Activated CD4-positive, alpha-beta T cell treated with anti-CD3 and anti-CD28 coated beads for 48 hours (primary cell): ENCODE measurements at places on chromosomes 5 and 9.

GRCh38 chr5:38639377-38640358, 83.2 kb upstream of the LIFR start:
- no peak for DNase-seq

GRCh38 chr5:157924931-157925729, 66.2 kb upstream of the CLINT1 start:
- peak; percentile 45 for DNase-seq

DNA sequence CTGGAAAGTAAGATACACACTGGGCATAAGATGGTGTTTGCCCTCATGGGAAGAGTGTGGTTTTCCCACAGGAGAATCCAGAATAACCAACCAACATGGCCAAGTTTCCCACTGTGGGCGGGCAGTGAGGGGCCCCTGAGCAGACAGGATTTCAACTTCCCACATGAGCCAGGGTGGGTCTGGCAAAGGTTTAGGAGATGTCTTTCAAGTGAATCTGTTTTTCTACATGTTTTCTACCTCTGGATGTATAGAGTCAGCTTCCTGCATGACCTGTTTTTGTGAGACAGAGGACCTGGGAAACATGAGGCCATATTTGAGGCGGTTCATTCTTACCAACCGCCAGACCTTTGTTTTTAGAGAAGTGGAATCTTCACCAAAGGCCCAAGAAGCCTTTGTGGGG, 100.5 kb downstream of the TLE4 start:
- DNase-seq: no peak

DNA sequence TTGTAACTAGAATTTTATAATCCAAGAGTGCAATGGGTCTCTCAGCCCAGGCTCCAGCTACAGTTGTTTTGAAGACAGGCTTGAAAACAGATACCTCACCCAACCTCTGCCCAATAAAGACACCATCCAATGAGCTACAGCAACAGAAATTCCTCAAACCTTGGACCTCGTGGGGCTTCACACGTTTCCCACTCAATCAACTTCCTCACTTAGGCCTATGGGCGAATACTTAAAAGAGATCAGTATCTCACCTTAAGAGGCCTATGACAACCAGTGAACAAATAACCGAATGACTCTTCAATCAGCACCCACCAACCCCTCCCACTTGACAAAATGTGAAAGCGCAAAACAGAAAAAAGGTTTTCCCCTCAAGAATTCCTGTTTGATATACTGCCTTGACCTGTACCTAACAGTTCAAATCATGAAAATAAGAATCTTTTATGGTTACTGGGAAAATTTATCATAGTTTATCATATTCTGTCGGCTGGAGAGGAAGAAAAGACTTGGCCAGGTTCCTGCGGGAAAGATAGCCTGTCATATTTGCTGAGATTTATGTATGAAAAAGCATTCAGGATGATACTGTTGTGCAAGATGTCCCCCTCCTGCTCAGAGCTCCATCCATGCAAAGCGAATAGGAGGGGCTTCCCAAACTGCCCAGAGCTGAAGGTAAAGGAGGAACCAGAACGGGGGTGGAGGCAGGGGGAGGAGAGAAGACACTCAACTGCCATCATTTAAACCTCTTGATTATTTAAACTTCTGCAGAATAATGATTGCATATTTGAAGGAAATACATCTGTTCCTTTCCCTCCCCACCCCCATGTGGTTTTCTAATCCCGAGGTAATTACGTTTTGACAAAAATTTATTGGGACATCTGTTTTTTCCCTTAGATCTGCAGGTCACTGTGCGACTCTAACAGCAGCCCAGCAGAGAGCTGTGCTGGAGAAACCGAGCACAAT, 256.3 kb downstream of the NFIB start:
- DNase-seq: no peak

- no peak for DNase-seq
Observed at GRCh38 chr9:83154821-83155220, 91.9 kb upstream of the RASEF start.

DNA sequence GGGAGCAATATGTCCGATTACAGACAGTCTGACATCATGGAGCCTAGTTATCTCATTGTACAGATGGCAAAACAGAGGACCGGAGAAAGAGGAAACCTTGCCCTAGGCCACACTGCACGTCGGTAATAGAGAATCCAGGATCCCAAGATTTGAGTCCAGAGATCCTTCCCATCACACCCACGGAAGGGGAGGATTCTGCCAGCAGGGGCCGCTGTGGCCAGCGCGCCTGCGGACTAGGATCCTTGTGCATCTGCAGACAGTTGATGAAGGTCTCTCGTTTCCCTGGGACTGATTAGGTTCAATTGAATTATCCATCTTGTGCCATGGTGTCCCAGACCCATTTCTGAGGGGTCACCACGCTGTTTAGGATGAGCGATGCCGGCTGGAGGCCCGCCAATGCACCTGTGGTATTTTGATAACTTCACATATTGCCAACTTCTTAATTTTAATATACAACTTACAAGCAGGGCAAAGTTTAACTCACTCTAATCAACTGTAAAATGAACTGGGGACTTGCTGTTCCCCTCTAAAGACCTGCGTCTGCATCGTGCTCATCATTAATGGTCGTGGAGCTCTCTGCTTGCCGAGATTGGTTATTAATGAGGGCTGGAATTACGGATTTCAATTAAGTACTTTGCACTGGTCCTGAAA, 592.7 kb upstream of the BRINP1 start:
- DNase-seq: peak; percentile 29

DNA sequence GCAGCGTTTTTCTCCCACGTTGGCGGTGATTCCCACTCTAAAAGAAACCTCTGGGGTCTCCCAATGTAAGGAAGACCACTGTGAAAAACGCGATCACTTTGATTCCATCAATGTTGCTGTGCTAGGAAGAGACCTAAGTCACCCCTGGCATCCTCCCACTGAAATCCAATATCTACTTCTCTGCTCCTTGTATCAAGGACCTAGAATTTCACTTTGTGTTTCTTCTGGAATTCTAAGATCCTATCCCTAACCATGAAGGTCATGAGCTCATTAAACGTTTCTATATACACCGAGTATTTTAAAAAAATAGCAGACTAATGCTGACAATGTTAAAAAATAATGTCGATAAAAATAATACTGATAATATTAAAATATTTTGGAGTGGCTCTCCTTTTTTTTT, 118.8 kb upstream of the MYO10 start:
- DNase-seq: no peak

DNA sequence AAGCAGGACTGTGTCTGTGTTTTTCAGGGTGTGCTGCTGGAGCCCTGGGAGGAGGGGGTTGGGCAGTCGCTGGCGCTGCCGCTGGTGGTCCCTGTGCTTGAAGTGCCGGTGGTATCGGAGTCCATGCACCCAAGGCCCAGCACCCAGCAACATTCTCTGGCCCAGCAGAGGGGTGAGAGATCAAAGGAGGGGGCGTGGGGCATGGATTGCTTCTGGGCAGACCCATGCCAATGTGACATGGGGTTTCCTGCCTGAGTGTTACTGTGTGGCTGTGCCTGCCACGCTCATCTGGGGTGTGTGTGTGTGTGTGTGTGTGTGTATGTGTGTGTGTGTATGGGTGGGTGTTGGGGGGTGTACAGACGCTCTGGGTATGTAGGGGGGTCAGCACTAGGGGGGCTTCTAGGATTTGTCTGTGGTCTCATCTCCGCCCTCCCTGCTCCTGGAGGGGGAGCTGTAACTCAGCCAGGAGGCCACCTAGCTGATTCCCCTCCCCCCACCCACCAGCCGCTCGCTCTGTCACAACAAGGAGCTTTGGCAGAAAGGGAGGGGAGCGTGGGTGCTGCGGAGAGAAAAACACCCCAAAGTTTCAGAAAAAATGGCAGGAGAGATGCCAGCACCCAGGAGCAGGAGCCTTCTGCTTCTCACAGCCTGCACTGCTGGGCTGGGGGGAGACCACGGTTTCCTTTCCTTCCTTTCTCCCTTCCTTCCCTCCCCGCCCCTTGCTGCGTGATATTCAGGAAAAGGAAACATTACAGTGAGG, 35.9 kb upstream of the HSPA9 start:
- peak; percentile 17 for DNase-seq

- DNase-seq: no peak
Observed at GRCh38 chr5:134328619-134329018, 38.4 kb downstream of the CDKL3 start.

DNA sequence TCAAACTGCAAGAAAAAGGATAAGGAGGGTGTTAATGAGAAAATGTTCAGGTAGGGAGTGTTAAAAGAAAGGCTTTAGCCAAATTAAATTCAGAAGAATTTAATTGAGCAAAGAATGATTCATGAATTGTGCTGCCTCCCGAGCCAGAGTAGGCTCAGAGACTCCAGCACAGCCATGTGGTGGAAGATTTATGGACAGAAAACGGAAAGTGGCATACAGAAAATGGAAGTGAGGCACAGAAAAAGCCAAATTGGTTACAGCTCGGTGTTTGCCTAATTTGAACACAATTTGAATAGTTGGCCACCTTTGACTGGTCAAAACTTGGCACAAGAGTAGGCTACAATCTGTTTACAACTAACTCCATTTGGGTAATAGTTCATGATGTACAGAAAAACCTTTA, 9.6 kb upstream of the SLC30A5 start:
- no peak for DNase-seq

- DNase-seq: peak; percentile 72
Observed at GRCh38 chr9:110183208-110184145, 24.5 kb downstream of the C9orf152 start.

DNA sequence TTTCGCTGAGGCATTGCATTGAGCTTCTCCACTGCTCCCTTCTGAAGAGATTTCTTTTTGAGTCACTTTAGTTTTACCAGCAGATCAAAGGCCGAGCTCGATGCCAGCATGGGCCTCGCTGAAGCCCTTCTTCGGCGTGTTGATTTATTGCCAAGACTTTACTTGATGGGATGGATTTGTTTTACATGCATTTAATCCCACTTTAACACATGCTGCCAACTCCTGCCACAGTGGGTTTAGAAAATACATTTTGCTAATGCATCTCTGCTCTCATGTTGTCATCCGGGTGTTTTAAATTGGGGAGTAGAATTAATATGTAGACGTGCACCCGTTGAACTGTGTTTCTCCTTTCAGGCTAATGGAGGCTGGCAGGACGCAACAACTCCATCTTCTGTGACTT, 218.3 kb downstream of the PBX3 start:
- DNase-seq: no peak

GRCh38 chr9:126503333-126504085, 110.2 kb upstream of the LMX1B start:
- no peak for DNase-seq

DNA sequence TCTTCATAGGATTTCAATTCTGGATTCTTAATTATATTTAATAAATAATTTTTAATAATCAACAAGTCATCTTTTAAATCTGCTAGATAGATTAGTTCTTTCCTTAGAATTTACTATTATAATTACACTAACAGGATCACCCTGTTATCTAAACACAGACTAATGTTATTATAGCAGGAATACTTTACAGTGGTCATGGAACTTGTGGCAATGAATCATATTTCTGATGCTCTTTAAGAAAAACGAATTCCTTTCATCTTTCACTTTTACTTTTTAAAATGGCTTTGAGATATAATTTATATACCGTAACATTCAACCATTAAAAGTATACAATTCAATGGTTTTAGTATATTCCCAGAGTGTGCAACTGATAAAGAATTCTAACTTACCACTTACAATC, 29.7 kb upstream of the CDK5RAP2 start:
- DNase-seq: no peak

DNA sequence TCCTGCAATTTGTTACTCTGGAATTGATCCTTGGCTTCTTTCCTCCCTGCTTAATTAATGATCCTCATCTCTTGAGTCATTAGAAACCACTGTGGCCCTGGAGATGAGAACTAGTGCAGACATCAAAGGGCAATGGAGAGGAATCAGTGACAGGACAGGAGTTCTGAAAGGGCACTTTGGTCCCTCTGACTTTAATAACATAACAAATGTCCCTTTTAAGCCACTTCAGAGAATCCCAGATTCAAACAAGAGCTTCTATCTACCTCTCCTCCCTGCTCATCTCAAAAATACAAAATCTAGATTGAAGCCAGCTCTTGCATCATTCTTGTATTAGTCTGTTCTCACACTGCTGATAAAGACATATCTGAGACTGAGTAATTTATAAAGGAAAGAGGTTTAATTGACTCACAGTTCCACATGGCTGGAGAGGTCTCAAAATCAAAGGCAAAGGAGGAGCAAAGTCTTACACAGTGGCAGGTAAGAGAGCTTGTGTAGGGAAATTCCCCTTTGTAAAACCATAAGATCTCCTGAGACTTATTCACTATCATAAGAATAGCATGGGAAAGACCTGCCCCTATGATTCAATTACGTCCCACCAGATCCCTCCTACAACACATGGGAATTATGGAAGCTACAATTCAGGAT, 139.1 kb downstream of the PLPPR1 start:
- DNase-seq: no peak

GRCh38 chr9:112793213-112793810, 42.8 kb downstream of the SNX30 start:
- peak; percentile 89 for DNase-seq

GRCh38 chr5:90845723-90846554, 287.3 kb downstream of the ADGRV1 start:
- DNase-seq: no peak

- DNase-seq: no peak
Observed at GRCh38 chr5:144958002-144958401, 787.3 kb downstream of the KCTD16 start.

DNA sequence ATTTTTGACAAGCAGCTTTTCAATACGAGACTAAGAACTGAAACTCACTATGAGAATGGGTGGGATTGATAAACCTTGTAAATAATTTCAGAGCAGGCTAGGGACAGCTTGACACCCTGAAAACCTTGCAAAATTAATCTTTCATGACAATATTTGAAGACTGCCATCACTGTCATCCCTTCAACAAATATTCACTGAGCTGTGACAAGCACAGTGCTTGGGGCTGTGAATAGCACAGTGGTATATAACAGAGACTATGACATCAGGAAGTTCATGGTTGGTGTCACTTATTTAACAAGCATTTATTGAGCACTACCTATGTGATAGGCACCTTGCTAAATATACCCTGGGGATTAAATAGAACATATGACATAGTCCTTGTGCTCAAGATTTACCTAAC, 741.0 kb upstream of the RIOK2 start:
- DNase-seq: no peak

DNA sequence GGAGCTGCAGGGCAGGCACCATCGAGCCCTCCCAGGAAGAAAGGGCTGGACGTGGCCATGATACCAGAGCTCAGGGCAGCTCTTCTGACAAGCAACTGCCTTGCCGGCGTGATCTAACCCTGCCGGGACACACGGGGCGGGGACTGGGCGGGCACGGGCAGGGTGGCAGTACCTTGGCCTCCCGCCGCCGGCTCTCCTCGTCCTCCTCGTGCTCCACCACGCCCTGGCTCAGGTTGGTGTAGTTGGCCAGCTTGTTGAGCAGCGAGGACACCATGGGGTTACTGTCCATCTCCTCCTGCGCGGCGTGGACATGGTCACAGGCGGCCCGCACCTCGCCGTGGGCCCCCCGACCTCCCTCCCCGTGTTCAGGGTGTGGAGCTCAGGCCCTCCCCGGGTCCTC, 18.5 kb downstream of the SLC12A7 start:
- no peak for DNase-seq

- no peak for DNase-seq
Observed at GRCh38 chr5:175248416-175248905, 195.5 kb downstream of the DRD1 start.

GRCh38 chr9:79014929-79015699, 556.7 kb upstream of the TLE4 start:
- no peak for DNase-seq
